ENCODE measurements at places on chromosomes 2 and 18.

GRCh38 chr18:24500217-24500616, 39.8 kb downstream of the HRH4 start:
- DNase-seq = no peak

- DNase-seq = no peak
Observed at GRCh38 chr2:185484602-185485001, 254.0 kb upstream of the FSIP2 start.

GRCh38 chr2:150136401-150136800, 351.1 kb downstream of the RND3 start:
- DNase-seq = no peak

DNA sequence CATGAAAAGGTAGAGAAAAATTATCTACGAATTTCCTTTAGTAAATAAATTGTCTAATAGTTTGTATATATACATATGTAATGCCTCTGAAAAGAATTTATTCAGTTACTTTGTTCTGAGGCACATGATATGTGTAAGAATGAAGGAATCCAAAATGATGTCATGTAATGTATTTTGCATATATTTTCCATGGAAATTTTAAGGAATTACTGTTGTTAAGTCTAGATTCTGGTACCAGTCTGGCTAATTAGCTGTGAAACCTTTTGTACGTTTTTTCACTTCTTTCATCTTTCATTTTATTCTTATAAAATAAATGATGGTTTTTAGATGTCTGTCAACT, 12.3 kb downstream of the YIPF4 start:
- DNase-seq = no peak

- no peak for DNase-seq
Observed at GRCh38 chr2:56831780-56832179, 648.0 kb downstream of the CCDC85A start.

GRCh38 chr2:114762986-114763385, 320.5 kb downstream of the DPP10 start:
- DNase-seq = no peak

DNA sequence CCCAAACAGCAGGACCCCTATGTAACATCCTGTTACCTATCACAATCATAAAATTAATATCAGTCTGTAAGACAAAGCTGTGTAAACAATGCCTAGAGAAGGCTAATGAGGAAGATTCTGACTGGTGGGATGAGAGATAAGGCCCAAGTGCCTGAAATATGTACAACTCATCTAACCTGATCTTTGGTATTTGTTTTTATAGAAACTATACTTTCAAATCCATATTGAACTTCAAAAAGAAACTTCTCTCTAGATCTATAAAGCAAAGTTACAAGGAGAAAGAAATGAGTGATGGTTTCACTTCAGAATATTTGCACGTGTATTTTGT, 36.1 kb upstream of the ITGA4 start:
- DNase-seq = no peak

DNA sequence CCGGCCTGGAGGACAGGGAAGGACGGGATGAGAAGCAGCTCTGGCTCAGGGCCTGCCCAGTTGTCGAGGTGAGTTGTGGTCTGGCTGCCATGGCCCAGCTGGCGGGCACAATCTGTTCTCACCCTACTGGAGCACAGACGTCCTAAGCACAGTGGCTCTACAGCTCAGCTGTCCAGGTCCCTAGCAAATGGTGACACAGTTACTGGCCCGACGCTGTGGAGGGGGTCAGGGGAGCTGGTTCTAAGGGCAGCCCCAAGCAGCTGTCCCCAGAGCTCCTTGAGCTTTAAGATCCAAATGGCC, 32.9 kb downstream of the KCNK3 start:
- DNase-seq = no peak

All from amygdala (tissue), 56 donors.